Epithelial cell of prostate (primary cell): ENCODE measurements at places on chromosomes 5 and 9.
A peak's percentile ranks its signal among the peaks of the same experiment; 100 is the strongest.

- DNase-seq = no peak
Observed at GRCh38 chr5:83133797-83134196, 56.5 kb downstream of the XRCC4 start.

DNA sequence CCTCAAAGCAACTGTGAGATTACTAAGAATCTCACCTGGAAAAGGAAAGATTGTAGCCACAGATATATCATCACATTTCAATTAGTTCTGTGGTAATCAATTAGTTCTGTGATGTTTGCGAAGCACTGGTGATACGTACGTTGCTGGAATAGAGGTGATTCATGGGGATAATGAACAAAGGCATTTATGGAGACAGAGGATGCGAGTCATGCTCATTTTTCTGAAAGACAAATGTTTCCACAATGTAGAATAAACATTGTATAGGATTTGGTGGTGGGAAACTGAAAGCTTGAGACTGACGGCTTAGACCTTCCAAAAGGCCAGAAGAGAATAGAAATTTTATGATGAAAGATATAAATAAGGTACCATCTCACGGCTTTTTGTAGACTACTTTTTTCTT, 507.3 kb upstream of the TYRP1 start:
- DNase-seq = no peak

DNA sequence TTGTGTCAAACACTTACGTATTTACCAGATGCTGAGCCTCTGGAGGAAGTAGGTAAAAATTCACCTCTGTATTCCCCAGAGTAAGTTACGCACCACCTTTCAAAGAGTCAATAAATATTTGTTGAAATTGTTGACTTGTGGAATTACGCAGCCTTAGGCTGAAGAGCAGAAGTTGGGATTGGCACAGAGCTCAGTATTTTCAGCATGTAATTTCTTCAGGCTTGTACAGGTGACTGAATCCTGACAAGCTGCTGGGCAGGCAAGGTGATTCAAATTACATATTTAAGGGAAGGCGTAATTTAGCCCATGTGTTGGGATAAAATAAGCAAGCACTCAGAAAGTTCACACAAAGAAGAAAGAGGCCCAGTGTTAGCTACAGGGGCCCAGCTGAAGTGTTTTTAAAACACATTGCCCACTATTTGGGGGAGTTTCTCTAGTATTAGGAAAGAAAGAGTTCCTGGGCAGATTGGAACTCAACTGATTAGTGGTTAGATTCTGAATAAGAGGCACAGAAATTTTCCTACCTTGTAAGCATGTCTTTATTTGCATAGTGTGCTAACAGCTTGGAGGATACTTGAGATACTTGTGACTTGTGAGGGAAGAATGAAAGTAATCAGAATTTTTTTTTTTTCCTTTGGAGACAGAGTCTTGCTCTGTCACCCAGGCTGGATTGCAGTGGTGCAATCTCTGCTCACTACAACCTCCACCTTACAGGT, 165.3 kb upstream of the FBXL7 start:
- DNase-seq = no peak

GRCh38 chr5:62596096-62596495, 17.5 kb downstream of the LRRC70 start:
- DNase-seq = no peak

DNA sequence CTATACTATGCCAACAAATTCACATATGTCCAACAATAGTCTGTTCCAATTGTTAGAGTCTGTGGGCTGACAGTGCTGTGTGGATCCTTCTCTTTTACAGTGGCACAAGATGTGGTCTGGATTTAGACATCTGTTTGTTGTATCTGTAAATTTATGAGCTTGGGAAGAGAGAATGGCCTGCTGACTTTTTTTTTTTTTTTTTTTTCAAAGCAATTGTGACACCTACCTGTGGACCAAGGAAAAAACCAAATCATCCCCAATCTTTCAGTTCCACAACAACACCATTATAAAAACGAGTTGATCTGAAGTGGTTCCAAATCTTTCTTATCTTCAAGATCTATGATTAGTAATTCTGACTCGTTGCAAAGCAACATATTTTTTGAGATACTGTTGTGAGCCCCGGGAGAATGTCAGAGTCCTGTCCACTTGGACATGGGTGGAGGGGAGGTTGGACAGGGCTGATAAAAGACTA, 4.9 kb downstream of the IRX2 start:
- DNase-seq = no peak

DNA sequence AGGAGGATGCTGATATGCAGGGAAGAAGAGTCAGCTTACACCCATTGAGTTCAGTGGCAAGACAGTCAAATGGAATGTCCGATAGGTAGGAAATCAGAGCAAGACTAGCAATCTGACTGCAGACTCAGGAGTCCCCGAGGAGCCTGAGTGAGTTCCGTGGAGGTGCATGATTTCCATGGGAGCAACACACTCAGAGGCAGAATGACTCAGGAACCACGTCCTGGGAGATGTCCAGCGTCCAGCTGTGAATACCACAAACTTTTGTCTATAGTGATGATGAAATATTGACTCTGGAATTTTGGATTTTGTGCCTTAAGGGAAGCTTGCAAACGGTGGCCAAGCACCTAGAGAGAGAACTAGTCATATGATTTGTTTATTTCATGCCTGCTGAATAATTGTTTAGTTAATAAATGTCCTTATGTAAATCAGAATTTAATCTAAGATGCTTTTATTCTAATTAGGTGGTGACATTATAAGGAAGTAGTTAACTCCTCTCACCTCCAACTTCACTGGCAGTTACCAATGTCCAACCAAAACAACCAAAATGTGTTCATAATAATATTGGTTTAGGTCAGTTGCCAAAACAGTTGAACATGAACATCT, 100.4 kb downstream of the PDE4D start:
- peak; percentile 63 for DNase-seq

- peak; percentile 88 for DNase-seq
Observed at GRCh38 chr9:5493679-5494511, 16.4 kb upstream of the PDCD1LG2 start.

DNA sequence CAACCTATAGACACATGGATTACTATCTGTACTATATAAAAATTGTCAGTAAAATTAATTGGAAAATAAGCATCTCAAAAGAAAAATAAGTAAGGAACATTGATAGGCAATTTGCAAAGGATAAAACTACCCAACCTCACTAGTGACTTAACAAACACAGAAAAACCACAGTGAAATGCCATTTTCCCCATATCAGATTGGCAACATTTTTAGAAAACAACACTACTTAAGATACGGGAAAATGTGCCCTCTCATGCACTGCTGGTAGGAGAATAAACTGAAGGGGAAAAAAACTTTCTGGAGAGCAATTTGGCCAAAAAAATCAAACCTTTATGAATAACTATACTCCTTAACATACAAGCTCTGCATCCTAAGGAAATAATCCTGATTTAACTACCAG, 254.0 kb downstream of the DEPDC1B start:
- no peak for DNase-seq

DNA sequence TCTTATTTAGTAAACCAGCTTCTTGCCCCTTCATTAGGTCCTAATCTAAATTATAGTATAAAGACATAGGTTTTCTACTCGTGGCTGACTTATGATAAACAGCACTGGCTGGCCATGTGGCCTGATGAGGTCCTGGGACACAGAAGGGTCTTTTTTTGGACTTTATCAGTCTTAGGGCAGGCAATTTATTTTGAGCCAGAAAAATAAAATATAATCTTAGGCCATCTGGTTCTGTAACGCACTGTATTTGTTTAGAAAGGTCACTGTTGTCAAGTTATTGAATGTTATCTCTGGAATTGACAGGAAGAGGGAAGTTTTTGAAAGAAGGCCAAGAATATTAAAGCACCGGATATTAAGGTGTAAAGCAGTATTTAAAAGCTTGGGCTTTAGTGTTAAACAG, 53.9 kb downstream of the RFX3 start:
- DNase-seq = no peak

GRCh38 chr5:179827680-179828079, 7.0 kb downstream of the SQSTM1 start:
- DNase-seq = no peak

GRCh38 chr5:146447734-146448380, 724 bp downstream of the TCERG1 start:
- no peak for DNase-seq

GRCh38 chr5:14572836-14573235, 8.8 kb upstream of the OTULINL start:
- no peak for DNase-seq

DNA sequence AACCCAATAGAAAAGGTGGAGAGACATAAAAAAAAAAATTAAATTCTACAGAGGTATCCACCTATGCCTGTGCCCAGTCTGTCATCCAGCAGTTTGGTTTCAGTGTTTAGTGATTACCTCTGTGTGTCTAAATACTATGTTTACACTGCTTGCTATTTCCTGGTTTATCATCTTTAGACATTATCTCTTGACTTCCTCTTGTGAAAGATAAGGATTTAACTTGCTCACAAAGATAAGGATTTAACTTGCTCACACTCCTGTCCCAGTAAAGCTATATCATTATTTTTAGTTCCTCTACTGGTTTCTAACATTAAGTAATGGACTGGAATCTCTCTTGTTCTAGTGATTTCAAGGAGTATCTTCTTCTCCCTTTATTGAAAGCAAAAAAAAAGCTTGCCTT, 53.9 kb upstream of the ZFR start:
- no peak for DNase-seq

- no peak for DNase-seq
Observed at GRCh38 chr9:87661241-87661640, 64.7 kb upstream of the CTSL start.

GRCh38 chr5:159921721-159922120, 5.4 kb downstream of the ADRA1B start:
- DNase-seq = no peak

DNA sequence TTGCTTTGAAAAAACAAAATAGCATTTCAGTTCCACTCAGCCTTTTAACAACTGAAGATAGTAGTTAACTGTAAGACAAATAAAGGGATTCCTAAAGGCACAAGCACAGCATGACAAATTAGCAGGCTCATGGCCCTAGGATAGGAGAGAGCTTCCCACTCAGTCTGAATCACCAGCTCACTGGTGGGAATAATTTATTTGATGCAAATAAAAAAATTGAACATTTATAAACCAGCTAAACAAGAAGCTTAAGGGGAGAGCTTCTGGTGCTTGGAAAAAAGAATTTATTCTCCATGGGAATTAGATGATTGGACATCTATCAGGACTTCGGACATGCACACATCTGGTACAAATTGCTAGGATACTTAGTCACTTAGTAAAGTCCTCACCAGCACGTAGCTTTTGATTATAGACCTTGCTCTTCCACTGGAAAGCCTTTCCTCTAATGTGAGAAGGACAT, 294.1 kb upstream of the TNC start:
- no peak for DNase-seq

DNA sequence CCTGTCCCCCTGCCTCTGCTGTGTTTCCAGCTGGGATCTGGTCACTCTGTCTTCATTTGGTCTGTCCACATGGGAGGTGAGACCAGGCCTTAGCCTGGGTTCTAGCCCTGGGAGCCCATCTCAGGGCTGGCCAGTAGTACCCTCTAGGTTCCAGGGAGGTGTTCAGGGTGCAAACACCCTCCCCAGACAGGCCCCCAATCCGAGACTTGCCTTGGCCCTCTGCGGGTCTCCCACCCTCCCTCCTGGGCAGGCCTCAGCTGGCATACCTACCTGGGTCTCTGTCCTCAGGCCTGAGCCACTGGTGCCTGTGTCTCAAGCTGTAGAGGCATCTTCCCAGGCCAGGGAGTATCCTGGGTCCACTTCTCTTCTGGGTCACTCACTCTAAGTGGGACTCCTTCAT, 925 bp upstream of the SAPCD2 start:
- DNase-seq = no peak

- DNase-seq = no peak
Observed at GRCh38 chr9:29830821-29831220, 2257.5 kb upstream of the C9orf72 start.

GRCh38 chr9:127878652-127879390, 1.3 kb upstream of the AK1 start:
- DNase-seq = no peak

GRCh38 chr5:65474130-65474711, 7.5 kb downstream of the ADAMTS6 start:
- no peak for DNase-seq

DNA sequence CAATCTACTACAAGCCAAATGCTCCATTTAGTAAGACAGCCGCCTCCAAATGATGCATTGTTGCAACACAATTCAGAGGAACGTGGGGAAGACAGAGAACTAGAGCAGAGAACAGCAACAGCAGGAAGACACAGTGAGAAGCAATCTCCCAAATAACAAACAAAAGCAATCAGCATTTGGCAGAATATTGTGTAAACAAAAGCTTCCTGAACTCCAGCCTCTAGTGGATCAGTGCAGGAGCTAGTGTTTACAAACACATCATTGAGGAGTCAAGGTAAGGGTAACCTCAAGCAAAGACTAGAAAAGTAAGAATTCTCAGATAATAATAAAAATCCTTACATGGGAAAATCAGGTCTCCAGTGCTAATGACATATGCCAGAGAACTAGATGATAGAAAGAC, 20.6 kb downstream of the FST start:
- no peak for DNase-seq

- no peak for DNase-seq
Observed at GRCh38 chr9:134035041-134036039, 10.1 kb downstream of the BRD3OS start.

DNA sequence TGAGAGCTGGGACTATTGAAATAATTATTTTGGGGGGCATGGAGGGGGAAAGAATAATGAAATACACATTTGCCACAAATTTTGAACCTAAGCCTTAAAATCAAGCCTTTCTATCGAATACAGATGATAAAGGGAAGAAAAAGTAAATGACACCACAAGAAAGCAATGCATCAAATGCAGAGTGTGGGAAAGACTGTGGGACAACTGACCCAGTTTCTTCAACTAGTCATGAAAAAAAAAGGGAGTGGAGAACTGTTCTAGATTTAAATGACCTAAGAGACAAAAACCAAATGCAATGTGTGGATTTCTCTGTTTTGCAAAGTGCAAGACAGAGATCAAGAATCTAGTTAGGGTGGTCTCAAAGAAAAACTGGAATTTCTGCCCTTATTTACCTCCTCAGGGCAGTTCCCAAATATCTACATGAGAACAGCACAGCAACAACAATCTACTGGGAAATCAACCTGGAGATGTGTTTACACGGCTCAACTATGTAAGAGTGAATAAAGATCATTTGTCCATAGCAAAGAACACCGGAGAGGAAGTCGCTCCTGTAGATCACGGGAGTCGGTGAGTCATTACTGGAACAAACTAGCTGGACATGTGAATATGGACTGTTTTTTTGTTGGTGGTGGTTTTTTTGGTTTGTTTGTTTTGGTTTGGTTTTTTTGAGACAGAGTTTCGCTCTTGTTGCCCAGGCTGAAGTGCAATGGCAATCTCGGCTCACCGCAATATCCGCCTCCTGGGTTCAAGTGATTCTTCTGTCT, 145.9 kb downstream of the DROSHA start:
- no peak for DNase-seq

GRCh38 chr9:109401990-109402318, 81.1 kb upstream of the EPB41L4B start:
- no peak for DNase-seq
